ENCODE measurements at places on chromosomes 5 and 9.

GRCh38 chr9:87898151-87898550 is 15.5 kb downstream of the SPATA31E1 start:
- no peaks in the 10 kb centered on the region for H3K36me3 ChIP-seq
- DNase-seq: no peak
- no peaks in the 10 kb centered on the region for H3K27me3 ChIP-seq
- no peak overlapping the region for H3K27ac ChIP-seq
- no peaks in the 10 kb centered on the region for H3K4me1 ChIP-seq

DNA sequence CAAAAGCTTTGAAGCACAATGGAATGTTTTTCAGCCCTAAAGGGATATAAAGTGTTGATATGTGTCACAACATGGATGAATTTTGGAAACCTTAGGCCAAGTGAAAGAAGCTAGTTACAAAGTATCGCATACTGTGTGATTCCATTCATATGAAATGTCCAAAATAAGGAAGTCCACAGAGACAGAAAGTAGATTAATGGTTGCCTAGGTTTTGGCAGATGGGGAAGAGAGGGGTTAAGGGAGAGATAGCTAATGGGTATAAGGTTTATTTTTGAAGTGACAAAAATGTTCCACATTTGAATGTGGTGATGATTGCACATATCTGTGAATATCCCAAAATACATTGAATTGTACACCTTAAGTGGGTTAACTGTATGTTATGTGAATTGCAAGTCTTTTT is 57.5 kb upstream of the MCCC2 start:
- no peak overlapping the region for H3K27ac ChIP-seq
- no peak for DNase-seq
- H3K27me3 ChIP-seq: no peaks in the 10 kb centered on the region
- peaks cover 15% of the 10 kb centered on the region for H3K36me3 ChIP-seq
- H3K4me1 ChIP-seq: no peaks in the 10 kb centered on the region
- H3K4me3 ChIP-seq: no peak overlapping the region

DNA sequence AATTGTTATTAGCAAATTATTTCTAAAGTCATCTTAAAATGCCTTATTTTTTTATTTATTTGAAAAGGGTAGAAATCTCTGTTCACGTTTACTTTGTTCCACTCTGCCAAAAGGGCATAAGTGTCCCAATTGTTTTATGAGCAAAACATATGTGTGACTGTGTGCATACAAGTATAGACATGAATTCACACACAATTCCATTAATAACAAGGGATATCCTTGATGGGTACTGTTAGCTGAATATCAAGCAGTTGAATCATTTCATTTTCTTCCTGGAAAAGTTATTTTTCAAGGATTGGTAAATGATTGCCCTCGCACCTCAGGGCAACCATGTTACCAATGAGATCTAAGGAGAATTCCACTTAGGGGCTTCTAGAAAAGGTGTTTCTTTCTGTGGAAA is 92.1 kb upstream of the TAF11L2 start:
- peaks cover 48% of the 10 kb centered on the region for H3K27me3 ChIP-seq
- no peaks in the 10 kb centered on the region for H3K36me3 ChIP-seq
- no peak overlapping the region for H3K27ac ChIP-seq
- H3K4me3 ChIP-seq: no peak overlapping the region
- no peaks in the 10 kb centered on the region for H3K4me1 ChIP-seq

DNA sequence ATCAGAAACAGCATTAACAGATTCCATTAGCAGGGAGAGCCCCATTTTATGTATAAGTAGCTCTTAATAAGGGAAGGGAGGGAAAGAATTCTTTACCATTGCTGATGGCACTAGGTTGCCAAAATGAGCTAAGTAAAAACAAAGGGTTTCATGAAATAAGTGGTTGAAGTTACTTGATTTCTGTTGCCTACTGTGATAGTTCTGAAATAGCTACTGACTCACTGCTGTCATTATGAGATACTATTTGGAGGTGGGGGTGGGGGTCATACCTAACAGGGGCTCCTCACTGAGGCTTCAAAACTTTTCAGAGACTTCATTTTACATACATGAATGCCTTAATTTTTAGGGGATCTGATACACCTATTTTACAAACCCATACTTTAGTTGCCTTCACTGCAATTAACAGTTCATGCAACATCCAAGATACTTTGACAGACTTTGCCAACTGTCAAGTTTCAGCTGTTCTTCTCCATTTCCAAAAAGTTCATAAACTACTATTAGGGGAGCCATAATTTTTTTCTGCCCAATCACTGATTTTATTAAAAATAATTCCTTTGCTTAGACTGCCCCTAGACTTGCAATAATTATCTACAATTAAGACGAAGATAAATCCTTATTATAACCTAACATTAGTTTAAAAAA is 4.6 kb downstream of the HOMER1 start:
- H3K4me3 ChIP-seq: no peak overlapping the region
- H3K36me3 ChIP-seq: peaks cover 28% of the 10 kb centered on the region
- no peaks in the 10 kb centered on the region for H3K27me3 ChIP-seq
- H3K27ac ChIP-seq: no peak overlapping the region

DNA sequence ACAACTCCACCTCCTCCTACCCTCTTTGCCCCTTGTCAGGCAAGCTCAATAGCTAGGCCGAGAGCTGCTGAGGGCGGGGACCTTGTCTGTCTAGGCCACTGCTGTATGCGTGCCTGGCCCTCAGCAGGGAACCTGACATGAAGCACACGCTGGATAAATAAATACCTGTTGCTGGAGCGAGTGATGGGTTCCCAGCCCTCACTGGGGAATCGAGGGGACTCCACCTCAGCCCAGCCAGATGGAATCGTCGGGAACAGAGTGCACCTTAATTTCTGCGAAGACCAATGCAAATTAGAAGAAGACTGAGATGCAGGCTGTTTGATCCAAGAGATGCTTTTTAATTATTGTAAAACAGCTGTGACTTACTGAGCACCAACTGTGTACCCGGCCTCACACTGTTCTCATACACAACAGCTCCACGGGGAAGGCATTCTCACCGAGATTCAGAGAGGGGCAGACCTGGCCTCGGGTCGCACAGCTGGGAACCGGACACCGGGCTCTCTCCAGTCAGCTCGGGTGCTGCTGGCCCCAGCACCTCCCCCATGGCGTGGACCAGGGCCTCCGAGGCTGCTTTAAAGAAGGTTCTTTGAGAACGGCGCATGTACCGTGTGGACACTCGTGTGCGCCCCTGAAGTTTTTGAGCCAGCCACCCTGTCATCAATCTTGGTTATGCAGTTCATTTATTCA is 109.7 kb upstream of the IER5L start:
- H3K36me3 ChIP-seq: no peaks in the 10 kb centered on the region
- H3K27me3 ChIP-seq: no peaks in the 10 kb centered on the region
- DNase-seq: no peak
- H3K4me1 ChIP-seq: peaks cover 8% of the 10 kb centered on the region
- no peak overlapping the region for H3K27ac ChIP-seq
- no peak overlapping the region for H3K4me3 ChIP-seq

Data from Calu3 (cell line).